Occipital lobe (tissue), 3 donors: ENCODE measurements at places on chromosomes 5 and 9.

GRCh38 chr9:100619665-100620064, 41.8 kb downstream of the CAVIN4 start:
- no peak for DNase-seq

DNA sequence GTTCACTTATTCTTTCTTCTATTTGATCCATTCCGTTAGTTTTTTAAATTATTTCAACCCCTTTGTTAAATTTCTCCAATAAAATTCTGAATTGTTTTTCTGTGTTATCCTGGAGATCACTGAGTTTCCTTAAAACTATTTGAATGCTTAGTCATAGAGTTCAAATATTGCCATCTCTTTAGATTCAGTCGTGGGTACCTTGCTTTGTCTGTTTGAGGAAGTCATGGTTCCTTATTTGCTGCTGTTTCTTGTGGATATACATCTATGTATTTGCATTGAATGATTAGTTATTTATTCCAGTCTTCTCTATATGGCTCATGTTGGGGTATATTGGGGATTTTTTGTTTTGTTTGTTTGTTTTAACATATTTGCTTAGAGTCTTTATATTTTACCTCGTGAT, 80.6 kb downstream of the HINT1 start:
- DNase-seq, result no peak

DNA sequence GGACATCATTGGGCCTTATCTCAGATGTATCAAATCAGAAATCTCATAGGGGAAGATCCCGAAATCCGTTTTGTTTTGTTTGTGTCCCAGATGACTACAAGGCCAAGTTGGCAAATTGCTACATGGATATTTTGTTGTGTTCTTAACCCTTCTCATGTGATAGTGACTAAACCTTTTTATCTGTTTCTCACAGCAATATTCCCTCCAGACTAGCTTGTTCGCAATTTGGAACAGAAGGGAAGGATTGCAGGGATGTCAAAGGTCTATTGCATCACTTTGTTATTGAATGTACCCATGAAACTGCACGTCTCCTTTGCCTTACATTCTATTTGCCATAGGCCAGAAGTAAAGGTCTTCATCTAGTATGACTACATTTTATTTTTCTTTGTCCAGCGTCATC, 453.9 kb downstream of the NFIB start:
- no peak for DNase-seq

DNA sequence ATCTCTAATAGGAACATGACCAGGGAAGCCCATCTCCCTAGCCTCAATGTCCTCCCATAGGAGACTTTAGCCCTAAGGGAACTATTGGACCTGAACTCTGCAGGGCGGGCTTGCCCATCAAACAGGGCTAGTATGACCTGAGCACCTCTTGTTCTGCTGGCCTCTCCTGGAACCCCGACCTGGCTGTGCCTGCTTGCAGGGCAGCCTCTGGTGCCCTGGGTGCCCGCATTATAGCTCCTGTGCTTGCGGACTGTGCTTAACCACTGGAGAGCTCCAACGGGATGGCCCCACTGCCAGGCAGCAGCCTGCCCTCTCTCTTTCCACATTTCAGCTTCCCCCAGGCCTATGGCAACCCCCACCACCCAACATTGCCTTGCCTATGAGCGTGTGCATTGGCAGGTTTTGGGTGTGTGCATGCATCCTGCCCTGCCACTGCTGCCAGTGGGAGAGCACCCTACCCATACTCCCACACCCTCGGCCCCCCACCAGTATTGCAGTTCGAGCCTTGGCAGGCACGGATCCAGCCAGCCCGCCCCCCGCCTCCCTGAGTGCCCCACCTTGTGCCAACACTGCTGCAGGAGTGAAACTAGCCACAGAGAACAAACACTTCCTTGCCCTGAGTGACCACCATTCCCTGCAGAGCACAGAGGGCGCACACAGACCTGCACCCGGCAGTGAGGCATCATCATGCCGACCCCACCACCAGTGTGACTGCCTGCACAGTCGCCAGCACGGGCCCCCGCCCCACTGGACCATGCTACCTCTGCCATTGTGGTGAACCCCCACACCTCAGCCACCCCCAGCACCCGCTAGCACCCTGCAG, 1123.8 kb upstream of the CDH6 start:
- no peak for DNase-seq

DNA sequence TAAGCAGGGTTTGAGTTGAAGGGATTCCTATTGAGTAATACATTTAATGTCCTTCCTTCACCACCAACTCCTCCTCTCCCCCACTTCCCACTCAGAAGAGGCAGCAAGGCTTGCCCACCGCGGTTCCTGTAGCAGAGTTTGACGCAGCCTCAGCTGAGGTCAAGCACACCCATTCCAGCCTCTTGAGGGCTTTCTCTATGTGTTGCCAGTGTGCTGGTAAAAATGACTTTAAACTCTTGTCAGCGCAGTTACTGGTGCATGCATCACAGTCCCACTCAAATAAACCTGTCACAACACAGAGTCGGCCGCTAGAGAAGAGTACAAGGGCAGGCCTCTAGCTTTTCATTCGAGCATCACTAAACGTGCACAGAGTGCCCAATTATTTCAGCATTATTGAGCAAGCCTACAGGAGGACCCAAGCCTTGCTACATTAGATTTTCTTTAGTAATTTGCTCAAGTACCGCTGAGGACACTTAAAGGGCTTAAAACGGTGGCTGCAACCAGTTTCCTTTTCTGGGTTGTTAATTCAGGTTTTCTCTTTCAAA, 79.6 kb downstream of the TLE4 start:
- DNase-seq, result no peak
